Stimulated activated CD8-positive, alpha-beta memory T cell treated with anti-CD3 and anti-CD28 coated beads, Interleukin-4, amount 100 ng/mL, for 1 hour (primary cell): ENCODE measurements at places on chromosomes 4 and X.

DNA sequence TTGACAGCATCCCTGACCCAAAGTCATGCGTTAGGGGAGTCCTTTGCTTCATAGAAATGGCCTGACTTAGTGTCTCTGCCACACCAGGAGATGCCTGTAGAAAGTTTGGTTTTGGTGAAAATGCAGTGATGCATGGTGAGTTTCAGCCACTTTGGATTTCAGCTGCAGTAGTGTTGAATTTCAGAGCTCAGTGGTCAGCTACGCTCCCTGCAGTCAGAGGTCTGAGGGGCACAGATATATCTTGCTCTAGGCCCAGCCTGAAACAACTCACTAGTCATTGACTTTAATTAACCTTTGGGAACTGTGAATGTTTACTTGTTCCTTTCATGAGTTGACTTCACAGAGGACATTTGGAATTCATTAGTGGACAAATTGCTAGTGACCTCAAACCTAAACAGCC, 17.5 kb downstream of the RBMX2 start:
- no peak for DNase-seq

DNA sequence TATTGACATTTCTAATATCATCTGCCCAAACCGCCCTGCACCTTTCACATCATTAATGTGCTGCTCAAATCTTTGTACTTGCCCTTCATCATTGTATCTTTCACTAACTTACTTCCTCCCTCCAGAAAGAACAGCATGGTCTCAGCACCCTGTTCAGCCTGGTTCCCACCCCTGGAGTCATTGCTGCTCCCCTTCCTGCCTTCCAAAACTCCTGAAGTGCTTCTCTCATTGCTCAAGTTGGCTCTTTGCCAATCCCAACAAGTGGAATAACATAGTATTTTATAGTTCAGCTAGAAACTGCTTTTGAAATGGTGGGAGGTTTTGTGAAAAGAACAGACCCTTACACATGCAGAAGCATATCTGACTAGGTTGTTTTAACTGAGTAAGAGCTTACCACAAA, 14.0 kb upstream of the TTC29 start:
- DNase-seq, result no peak

GRCh38 chr4:120056246-120056645, 10.4 kb downstream of the MAD2L1 start:
- DNase-seq, result no peak

DNA sequence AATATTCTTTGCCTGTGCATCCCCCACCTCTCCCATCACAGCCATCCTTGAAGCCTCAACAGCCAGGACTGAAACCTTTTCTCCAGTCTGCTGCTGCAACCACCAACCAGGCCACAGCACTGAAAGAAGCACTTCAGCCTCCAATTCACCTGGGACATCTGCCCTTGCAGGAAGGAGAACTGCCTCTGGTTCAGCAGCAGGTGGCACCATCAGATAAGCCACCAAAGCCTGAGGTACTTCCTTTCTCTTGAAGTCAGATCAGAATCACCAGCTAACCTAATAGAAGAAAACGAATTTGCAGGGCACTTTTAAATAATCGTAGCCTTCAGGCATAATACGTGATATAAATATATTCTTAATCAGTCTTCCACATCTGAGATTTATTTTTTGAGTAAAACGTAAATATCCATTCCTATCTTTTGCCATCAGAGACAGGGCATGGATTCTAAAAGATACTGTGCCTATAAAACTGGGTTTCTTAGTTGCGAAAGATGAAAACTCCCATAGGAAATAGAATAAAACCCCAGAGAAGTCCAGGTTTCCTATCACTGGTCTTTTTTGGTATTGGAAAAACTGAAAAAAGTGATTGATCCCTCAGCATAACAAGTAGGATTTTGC, 9.5 kb downstream of the AMBN start:
- peak; percentile 4 for DNase-seq

DNA sequence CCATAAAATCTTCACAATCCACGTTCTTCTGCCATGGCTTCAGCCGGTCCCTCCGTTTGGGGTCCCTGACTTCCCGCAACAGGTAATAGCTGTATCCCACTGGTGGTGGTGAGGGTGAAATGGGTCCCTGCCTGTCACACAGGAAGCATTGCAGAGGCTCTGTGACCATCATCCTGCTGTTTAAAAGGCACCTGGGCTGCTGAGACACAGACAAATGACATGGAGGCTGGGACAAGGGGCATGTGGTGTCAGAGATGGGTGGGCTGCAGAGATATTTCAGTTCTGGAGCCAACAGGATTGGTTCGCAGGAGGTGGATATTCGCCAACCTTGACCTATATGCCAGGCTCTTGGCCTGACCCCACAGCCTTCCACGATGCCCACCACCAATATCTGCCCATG, 82.1 kb downstream of the JAKMIP1 start:
- DNase-seq, result no peak

DNA sequence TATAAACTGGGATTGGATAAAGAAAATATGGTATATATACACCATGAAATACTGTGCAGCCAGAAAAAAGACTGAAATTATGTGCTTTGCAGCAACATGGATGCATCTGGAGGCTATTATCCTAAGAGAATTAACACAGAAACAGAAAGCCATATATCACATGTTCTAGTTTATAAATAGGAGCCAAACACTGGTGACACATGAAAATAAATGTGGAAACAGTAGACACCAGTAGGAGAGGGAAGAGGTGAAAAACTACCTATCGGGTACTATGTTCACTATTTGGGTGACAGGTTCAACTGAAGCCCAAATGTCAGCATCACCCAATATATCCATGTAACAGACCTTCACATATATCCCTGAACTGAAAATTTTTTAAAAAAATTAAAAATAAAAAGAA, 725.1 kb downstream of the C4orf33 start:
- no peak for DNase-seq

DNA sequence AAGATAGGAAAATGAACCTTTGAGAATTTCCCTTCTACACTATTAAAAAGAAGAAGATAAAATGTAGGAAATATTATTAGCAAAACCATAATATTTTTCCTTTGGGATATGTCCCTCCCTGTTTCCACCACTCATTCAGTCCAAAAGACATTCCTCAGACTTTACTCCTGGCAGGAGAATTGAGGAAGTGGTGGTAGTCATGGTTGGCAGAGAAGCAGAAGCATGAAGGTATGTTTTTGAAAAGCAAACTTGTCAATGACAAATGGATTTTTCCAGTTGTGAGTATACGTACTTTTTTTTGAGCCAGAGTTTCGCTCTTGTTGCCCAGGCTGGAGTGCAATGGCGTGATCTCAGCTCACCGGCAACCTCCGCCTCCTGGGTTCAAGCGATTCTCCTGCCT, 13.7 kb downstream of the STAG2 start:
- DNase-seq, result no peak

DNA sequence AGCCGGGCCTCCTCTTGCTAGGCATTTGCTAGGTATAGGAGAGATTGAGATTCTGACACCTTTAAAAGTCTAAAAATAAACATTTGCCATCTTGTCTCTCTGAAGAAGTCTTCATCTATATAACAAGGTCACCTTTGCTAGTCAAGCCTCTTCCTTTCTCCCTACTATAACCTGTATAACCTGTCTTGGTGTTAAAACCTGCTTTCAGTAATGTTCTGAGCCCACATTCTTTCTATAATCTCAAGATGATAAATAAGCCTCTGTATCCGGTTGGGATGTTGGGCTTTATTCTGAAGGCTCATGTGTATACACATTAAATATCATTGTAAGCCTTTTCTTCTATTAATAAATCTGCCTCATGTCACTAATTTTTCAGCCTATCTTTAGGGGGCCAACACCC, 10.2 kb downstream of the ASIC5 start:
- DNase-seq, result no peak

- DNase-seq, result no peak
Observed at GRCh38 chr4:7422898-7423180, 11.9 kb downstream of the PSAPL1 start.

- DNase-seq, result no peak
Observed at GRCh38 chr4:15847746-15848145, 69.6 kb downstream of the CD38 start.

GRCh38 chr4:83011689-83012199, 1.1 kb upstream of the LIN54 start:
- no peak for DNase-seq
